ENCODE measurements at places on chromosomes 3 and 15.

GRCh38 chr15:95141486-95141885 is 910.1 kb downstream of the MCTP2 start:
- DNase-seq, result no peak

GRCh38 chr3:42270561-42270960 is 4.6 kb upstream of the CCK start:
- no peak for DNase-seq

DNA sequence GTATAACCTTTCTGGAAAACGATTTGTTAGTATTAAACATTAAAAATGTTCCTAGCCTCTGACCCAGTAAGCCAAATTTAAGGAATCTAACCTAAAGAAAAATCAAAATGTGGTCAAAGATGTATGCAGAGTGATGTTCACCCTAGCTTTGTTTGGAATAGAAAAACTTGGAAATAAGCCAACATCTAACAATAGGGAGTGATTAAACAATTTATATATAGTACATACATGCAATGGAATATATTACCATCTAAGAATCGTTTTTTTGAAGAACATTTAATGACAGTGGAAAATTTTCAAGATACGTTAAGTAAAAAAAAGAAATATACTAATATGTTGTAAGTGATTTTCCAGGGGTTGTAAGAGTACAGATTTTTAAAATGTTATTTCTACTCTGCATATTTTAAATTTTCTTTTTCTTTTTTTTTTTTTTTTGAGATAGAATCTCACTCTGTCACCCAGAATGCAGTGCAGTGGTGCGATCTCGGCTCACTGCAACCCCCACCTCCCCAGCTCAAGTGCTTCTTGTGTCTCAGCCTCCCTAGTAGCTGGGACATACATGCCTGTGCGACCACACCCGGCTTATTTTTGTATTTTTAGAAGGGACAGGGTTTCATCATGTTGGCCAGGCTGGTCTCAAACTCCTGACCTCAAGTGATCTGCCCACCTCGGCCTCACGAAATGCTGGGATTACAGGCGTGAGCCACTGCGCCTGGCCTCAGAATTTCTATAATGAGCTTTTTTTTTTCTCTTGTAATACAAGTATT is 54.9 kb downstream of the ANP32A start:
- DNase-seq, result no peak

GRCh38 chr3:174102866-174103265 is 705.3 kb downstream of the NLGN1 start:
- no peak for DNase-seq

- no peak for DNase-seq
These were observed 1.0 kb upstream of the KLF15 start for GRCh38 chr3:126358038-126358815.

- no peak for DNase-seq
These were observed 396.8 kb upstream of the AZI2 start for GRCh38 chr3:28745436-28745835.

GRCh38 chr15:99436542-99437314 is 129.1 kb upstream of the MEF2A start:
- DNase-seq, result peak; percentile 29

DNA sequence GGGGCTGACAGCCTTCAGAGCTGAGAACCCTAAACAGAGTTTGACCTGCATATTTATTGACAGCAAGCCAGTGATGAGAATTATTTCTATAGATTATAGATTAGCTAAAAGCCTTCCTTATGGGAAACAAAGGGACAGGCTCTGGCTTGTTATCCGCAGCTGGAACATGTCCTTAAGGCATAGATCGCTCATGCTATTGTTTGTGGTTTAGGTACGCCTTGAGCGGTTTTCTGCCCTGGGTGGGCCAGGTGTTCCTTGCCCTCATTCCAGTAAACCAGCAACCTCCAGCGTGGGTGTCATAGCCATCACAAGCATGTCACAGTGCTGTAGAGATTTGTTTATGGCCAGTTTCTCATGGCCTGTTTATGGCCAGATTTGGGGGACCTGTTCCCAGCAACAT is 10.2 kb upstream of the FAH start:
- no peak for DNase-seq

- no peak for DNase-seq
These were observed 262.9 kb downstream of the CTNNB1 start for GRCh38 chr3:41462103-41462691.

- DNase-seq, result no peak
These were observed 66.8 kb downstream of the FLNB start for GRCh38 chr3:58074997-58075396.

- DNase-seq, result peak; percentile 72
These were observed 27.1 kb downstream of the CPN2 start for GRCh38 chr3:194323785-194324735.

DNA sequence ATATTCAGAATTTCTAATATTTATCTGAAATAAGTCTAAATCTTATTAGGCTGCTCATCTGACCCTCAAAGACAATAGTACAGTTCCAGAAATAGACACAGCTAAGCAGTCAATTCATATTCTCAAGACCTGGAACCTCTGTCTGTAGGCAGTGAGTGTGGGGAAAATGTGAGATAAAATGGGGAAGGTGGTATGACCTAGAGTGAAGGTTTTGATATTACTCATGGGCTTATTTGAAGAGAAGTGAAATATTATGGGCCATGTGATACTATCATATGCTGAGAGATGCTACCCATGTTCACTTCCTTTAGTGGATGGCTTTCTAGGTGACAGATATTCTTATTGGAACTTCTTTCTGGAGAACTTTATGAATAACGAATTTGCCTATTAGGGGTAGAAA is 33.5 kb downstream of the TGFBR2 start:
- DNase-seq, result no peak

GRCh38 chr3:16828815-16829214 is 55.9 kb upstream of the PLCL2 start:
- no peak for DNase-seq

DNA sequence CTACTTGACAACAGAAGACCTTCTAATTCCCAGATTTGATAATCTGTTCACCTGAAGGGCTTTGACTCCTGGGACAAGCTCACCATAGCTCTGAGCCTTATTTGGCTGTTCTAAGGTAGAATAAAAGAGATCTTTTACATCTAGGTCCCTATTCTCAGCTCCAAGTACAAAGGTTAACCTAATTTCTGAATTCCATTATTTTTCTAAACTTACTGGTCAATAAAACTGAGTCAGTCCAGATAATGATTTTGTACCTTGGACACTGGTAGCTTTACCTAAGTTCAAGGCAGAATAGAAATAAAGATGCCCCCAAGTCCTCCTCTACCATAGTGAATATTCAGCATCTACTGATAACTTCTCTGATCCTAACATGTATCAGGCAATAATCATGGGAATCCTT is 81.8 kb upstream of the MEX3B start:
- no peak for DNase-seq

- no peak for DNase-seq
These were observed 518.9 kb downstream of the SHQ1 start for GRCh38 chr3:72329354-72329753.

GRCh38 chr3:117997201-117998049 is 1037.2 kb downstream of the IGSF11 start:
- peak; percentile 84 for DNase-seq

GRCh38 chr3:157087780-157088600 is 72.0 kb downstream of the CCNL1 start:
- peak; percentile 60 for DNase-seq

- DNase-seq, result peak; percentile 23
These were observed 55.7 kb downstream of the SPSB4 start for GRCh38 chr3:141106842-141107241.

GRCh38 chr3:136675150-136675858 is 76.9 kb downstream of the STAG1 start:
- no peak for DNase-seq

DNA sequence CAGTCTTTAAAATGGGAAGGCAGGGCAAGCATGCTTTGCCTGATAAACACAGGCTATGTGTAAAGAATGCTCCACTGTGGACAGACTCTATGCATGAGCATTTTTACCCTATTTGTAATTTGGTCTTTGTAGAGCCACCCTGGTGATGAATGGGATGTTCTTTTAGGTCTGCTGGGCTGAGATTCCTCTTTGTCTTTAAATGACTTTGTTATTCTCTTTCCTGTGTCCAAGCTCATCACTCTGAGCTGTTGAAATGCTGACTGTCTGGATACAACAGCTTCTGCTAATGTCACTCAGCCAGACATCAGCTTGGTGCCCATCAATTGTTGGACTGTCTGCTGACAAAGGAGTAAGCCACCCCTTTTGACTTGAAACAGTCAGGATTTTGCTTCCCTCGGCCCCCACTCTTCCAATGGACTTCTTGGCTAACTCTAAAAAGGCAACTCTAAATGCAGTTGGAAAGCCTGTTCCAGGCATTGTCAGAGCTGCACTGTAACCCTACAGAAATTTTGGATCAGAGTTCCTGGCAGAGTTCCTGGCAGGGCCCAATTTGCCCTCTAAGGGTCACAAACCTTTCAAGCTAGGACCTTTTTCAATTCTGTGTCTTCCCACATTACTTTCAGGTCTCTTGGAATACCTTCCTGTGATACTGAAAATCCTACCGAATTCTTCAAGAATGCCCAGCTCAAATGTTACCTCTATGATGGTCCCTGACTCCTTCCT is 40.5 kb upstream of the EIF1B start:
- DNase-seq, result no peak

DNA sequence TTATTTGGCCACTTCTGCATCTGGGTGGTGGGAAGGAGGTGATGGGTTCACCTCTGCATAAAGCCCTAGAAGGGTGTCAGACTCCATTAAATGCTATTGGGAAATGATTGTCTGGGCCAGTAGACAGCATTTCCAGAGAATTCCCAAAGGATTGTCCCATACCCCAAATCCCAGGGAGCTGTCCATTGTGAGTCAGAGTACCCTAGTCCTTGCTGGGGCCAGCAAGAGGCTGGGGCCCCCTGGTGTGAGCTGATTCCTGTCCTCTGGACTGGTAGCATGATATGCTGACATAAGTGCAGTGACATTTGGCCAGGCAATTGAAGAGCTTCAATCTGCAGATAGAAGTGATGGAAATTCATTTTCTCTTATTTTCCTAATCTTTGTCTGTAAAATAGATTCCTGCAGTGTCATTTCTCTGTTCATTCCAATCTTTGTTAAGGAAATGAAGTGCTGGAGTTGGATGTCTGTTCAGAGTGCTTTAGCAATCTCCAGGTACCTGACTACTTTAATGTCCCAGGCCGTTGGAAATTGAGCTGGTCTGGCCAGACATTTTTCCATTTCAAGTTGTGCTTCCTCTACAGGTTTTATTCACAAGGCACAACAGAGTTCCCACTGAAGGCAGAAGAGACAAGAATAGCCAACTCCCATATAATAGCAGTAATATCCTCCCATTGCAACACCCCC is 91.2 kb downstream of the RPLP1 start:
- DNase-seq, result peak; percentile 31

DNA sequence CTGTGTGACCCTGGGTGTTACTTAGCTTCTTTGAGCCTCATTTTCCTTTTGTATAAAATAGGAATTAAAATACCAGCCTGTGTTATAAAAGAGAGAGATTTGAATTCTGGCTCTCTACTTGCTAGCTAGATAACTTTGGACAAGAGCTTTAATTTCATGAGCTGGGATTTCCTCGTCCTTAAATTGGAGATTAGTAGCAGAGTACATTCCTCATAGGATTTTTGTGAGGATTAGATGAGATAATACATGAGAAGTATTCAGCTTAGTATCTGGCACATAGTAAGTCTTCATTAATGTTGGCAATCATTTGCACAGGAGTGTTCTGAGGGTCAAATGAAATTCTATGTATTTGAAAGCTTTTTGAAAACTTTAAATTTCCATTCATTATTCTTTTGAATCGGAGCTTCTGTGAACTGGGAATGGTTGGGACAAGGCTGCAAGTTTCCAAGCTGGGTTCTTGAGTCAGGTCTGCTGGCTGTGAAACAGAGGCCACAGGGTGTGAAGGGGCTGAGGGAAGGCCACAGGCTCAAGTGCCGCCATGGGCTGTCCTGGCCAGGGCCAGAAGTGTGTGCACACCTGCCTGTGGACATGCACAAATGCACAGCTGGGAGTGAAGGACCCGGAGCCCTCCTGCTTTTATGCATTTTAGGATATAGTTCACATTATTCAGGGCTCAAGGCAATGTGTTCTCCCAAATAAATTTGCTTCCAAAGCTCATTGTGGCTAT is 17.2 kb downstream of the ALPK3 start:
- DNase-seq, result no peak

GRCh38 chr3:81726735-81727134 is 34.7 kb downstream of the GBE1 start:
- no peak for DNase-seq

DNA sequence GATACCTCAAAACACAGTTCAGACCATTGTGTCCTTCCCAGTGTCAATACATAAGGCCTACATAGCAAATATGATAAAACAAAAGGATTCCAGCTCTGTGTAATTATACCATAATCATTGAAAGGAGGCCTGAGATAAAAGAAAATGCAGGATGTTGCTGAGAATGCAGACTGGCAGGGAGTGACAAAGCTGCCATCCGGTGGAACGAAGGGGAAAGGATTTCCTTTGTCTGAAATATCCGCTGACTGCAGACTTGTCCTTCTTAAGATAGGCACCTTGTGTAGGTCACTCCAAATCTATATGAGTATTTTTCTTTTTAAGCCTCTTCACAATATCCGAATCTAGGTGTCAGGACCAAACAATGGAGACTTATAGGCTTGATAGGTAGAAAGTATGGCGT is 108.0 kb downstream of the KCNH8 start:
- no peak for DNase-seq

- DNase-seq, result no peak
These were observed 2.5 kb downstream of the XIRP1 start for GRCh38 chr3:39189959-39190269.

- no peak for DNase-seq
These were observed 75.0 kb upstream of the MBNL1 start for GRCh38 chr3:152193673-152194267.

DNA sequence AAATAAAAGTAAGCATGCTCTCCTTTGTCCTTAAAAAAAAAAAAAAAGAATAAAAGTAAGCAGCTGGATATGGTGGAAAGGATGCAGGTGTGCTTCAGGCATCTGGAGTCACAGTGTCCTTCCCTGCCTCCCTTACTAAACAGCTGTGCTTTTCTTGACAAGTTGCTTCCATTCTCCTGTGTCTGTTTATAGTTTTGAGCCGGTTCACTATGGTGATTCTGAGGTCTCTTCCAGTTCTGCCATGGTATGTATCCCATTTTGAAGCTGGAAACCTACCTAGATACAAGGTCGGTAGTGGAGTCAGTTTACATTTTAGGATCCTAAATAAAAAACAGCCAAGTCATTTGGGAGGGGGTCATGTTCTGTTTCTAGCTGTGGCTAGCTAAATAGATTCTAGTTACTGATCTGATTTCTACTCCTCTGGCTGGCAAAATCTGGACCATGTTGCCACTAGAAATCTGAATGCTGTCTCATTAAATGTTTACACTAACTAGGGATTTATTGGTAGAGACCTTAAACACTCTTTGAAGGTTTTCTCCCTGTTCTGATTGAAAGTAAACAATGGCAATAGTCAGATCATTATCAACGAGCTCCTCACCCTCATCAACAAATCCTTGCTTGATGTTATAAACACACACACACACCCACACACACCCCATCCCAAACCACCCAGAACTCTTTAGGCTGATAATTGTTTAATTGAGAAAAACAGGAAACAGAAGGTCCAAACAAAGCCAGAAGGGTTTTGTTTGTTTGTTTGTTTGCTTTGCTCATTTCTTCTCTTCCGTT is 7.9 kb downstream of the TNFSF10 start:
- DNase-seq, result no peak

GRCh38 chr3:156760333-156760732 is 65.8 kb upstream of the LEKR1 start:
- DNase-seq, result no peak

All from left hindlimb (tissue), 1 donor.